CD4-positive, CD25-positive, alpha-beta regulatory T cell (primary cell): ENCODE measurements at places on chromosomes 1 and 21.

GRCh38 chr1:6976044-6976375 lies 190.8 kb downstream of the CAMTA1 start:
- DNase-seq, result no peak

GRCh38 chr1:27402349-27402754 lies 9.9 kb downstream of the GPR3 start:
- DNase-seq, result no peak

GRCh38 chr1:248779350-248779749 lies 23.8 kb upstream of the LYPD8 start:
- no peak for DNase-seq

DNA sequence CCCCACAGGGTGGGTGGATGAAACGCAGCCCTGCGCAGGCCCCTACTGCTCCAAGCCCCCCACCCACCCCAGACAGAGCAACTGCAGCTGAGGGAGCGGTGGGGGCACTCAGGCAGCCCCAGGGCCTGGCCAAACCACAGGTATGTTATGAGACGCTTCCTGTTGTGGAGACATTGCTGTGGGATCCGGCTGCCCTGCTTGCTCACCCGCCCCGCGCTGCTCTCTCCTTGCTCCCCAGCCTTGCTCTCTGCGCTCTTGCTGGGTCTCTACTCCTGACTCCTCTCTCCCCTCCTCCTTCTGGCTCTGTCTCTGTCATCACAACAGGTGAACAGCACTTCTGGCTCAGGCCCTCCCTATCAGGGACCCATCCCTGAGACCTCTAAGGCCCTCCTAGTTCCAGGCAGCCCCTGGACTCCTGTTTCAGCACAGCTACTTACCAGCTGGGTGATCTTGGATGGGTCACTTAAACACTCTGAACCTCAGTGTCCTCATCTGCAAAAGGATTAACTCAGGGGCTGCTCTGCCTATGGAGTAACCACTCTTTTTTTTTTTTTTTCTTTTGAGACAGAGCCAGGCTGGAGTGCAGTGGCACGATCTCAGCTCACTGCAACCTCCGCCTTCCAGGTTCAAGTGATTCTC lies 15.9 kb downstream of the COL8A2 start:
- DNase-seq, result peak; percentile 29

DNA sequence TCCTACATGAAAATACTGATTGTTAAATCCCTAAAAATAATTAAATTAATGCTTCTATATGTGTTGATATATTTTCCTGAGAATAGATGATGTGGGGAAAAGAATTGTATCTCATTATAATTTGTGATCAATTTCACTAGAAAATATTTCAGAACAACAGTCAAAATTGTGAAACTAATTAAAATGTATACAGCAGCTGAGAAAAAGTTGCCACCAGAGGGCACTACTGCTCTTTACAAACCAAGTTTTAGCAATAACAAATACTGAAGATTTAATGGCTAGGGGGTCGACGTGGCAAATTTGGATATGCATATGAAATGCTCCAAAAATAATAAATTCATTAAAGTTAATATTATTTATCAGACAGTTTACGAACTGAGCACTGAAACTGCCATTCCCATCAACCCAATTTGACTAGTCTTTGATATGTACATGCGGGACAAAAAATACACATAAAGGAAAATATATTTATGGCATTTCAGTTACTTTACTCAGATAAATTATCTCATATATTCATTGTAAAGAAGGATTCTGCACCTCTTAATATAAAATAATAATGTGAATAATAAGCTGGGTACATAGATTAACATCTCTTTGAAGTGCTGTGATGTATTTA lies 96.3 kb upstream of the TMPRSS15 start:
- DNase-seq, result no peak

GRCh38 chr1:183330335-183330734 lies 87.8 kb downstream of the NMNAT2 start:
- DNase-seq, result no peak

- no peak for DNase-seq
Observed at GRCh38 chr1:168135116-168135920, 1.4 kb downstream of the GPR161 start.

DNA sequence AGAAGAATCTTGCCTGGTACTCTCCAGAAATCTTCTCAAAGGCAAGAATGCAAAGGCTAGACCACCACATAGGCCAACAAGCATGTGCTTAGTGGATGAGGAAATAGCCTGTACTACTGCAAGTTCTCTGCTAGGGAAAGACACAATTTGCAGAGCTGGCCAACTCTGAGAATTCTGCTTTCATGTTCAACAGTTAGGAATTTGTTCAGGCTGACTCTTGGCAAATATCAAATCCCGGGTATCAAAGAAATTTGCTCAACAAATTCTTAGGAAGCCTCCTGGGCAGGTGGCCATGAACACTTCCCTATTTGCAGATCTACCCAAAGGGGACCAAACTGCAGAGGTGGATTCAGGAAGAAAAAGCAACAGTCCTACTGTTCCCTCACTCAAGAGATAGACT lies 15.0 kb upstream of the H3-3A start:
- DNase-seq, result no peak

GRCh38 chr1:93600663-93601062 lies 81.0 kb downstream of the BCAR3 start:
- no peak for DNase-seq

DNA sequence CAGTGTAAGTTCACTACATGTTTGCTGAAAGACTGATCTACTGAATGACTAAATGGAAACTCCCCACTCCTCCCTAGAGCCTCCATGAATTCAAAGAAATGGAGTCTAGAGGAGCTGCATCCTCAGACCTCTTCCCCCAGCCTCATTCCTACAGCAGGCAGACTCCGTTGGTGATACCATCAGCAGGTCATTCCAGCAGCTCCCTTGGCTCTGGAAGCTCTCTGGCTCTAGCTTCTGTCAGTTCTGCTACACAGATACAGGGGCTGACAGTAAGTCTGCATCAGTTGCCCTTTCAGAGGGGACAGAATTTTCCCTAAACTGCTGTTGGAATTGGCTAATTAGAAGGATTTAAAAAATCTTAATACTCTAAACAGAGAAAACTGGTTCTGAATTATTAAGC lies 31.7 kb upstream of the DMRTA2 start:
- DNase-seq, result no peak

DNA sequence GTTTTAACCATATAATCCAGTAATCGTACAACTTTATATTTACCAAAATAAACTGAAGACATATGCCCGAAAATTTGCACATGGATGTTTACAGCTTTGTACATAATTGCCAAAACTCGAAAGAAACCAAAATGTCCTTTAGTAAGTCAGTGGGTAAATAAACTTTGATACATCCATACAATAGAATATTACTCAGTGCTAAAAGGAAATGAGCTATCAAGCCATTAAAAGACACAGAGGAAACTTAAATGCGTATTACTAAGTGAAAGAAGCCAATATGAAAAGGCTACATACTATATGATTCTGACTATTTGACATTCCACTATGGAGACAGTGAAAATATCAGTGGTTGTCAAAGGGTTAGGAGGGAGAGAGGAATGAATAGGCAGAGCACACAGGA lies 23.4 kb downstream of the GNG12 start:
- no peak for DNase-seq

GRCh38 chr1:150760013-150760412 lies 5.6 kb downstream of the CTSS start:
- no peak for DNase-seq

DNA sequence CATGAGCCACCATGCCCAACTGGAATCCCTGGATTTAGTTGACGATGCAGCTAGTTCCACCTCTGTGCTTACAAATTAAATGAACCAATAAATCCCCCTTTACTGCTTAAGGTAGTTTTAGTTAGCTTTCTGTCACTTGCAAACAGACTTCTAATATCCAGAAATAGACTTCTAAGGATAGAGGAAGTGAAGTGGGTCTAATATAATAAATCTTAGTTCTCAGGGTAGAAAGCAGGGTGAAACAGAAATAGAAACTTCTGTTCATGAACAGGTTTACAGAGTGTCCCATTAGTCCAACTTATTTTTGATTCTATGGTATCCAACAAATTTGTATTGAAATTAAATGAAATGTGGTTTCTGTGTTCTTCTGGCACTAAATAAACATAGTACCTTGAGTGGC lies 20.1 kb downstream of the BCAS2 start:
- DNase-seq, result no peak

DNA sequence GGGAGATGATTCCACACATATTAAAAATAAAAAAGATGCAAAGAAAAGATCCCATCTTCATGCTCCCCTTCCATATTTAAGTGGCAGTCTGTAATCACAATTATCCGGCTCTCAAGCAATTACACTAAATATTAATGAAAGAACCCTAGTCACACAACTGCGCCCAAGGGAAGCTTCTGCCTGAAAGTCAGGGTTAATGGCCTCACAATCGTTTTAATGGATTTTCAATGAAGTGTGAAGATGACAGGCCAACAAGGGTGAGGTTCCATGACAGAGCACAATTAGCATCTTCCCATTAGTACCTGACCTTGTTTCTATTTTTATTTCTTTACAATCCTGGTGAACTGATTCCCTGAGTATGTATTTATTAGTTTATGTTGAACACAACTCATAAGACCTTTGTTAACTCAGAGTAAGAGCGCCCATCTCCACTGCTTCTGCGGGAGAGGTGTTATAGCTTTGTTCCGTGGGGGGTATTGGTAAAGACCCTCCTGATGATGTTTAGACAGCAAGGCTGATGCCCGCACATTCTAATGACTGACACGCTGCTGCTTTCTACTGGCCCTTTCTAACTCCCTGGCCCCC lies 80.9 kb downstream of the IER5 start:
- DNase-seq, result no peak

- no peak for DNase-seq
Observed at GRCh38 chr1:12615865-12616708, 1.9 kb downstream of the DHRS3 start.

GRCh38 chr21:40809673-40810197 lies 37.2 kb downstream of the DSCAM start:
- no peak for DNase-seq

DNA sequence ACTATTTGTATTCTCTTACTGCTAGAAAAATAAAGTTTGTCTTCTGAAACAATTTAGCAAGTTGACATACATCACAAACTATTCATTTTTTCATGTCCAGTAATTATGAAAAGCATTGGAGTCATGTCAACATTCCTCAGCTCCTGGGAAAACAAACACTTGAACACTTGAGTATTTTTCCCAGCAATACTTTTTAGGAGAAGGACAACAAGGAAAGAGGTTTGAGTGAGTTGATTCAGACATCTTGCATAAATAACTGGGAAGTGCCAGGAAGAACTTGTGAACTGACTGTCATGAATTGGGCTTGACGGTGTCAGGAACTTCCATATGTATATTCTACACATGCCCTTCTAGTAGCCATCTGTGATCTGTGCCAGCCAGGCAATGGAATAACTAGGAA lies 195.6 kb downstream of the HMCN1 start:
- no peak for DNase-seq

DNA sequence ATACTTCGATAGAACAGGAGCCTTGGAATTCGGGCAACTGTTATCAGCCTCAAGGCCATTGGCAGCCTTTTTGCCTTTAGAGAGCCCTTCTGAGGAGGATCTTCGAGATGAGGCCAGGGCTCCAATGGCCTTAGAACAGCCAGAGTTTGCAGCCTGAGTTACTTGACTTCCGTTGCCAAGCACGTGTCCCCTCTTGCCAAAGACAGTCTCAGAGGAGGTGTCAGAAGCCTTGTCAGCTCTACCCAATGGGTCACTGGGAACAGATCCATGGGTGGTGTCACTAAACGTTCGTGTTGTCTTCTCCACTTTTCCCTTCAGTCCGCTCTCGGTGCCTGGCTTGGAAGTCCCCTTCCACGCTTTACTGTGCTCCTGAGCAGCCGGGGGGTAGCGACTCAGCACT lies 73.2 kb downstream of the KDM1A start:
- DNase-seq, result no peak

DNA sequence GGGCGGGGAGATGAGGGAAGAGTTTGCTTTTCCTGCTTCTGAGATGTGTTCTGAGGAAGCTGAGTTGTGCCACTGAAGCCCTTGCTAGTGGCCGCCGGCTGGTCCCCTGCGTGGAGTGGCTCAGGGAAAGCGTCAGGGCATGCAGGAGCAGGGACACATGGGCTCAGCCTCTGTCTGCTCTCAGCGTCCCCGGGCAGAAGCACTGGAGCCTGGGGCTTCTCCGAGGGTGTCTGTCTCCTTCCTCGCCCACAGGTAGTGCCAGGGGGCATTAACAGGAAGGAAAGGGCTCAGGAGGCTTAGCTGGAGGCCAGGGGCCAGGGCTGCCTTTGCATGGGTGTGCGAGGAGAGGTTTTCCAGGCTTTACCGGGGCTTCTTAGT lies 7.3 kb downstream of the PRDM16 start:
- no peak for DNase-seq

DNA sequence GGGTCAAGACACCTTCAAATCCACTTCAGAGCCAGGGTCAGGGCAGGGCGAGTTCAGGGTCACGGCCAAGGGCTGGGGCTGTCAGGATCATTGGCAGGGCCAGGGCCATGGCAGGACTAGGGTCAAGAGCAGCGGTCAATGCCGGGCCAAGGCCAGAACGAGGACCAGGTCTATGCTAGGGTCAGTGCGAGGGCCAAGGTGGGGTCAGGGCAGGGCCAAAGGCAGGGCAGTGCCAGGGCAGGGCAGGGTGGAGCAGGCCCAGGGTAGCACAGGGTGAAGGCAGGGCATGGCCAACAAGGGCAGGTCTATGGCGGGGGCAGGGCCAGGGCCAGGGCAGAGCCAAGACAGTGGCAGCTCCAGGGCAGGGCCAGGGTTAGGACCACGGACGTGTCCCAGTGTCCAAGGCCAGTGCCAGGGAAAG lies 154.0 kb downstream of the LIPI start:
- no peak for DNase-seq

- DNase-seq, result no peak
Observed at GRCh38 chr1:3451994-3452865, 2.2 kb upstream of the ARHGEF16 start.

DNA sequence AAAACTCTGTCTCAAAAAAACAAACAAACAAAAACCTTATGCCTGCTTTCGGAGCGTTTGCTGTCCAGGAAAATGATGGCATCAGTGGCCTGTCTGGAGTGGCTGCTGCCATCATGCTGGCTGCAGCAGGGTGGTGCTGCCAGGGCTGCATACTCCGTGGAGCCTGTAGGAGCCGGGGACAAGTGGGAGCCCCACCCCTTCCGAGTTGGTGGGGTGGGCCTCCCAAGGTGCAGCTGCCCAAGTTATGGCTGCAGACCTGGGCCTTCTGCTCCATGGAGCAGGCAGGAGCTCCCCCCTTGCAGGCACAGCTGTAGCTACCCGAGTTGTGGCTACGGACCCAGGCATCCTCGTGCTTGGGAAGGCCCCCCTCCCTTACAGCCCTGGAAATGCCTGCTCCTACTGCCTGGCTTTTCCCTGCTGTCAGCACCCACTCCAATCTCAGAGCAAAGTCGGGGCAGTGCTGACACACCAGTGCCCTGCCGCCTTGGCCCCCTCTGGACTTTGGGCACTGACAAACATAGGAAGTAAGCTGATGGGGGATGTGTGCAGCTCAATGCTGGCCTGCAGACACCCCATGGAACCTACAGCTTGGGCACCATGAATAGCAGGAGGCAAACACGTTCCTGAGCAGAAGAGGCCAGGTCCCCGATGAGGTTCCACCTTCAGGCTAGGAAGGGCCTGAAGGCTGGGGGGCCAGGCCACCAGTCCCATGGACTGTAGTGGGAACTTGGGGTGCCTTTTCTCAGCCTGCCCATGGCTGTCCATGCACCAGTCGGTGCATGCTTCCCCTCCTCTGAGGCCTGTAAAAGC lies 60.4 kb downstream of the CC2D1B start:
- no peak for DNase-seq

GRCh38 chr1:45395582-45395981 lies 55.3 kb upstream of the MUTYH start:
- DNase-seq, result no peak

GRCh38 chr1:182957902-182958395 lies 5.0 kb upstream of the SHCBP1L start:
- no peak for DNase-seq

- no peak for DNase-seq
Observed at GRCh38 chr1:36387141-36387949, 1.6 kb upstream of the STK40 start.
